ENCODE measurements at places on chromosomes 3 and 15.

DNA sequence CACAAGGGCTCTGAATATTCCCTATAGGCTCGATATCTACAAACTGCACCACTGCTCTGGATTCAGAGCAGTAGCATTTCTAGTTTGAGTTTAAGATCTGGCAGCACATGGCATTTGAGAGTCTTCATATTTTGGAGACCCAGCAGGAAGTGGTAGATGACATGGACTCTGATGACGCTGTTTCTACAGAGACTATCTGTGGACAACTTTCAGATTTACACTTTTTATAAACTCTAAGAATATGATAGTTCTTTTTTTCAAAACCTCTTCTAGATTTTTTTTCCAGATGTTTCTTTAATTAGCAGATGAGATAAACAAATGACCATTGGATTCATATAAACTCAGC lies 35.8 kb downstream of the ARMC8 start:
- DNase-seq: no peak

GRCh38 chr15:65638681-65639089 lies 16.9 kb downstream of the SLC24A1 start:
- DNase-seq: no peak

DNA sequence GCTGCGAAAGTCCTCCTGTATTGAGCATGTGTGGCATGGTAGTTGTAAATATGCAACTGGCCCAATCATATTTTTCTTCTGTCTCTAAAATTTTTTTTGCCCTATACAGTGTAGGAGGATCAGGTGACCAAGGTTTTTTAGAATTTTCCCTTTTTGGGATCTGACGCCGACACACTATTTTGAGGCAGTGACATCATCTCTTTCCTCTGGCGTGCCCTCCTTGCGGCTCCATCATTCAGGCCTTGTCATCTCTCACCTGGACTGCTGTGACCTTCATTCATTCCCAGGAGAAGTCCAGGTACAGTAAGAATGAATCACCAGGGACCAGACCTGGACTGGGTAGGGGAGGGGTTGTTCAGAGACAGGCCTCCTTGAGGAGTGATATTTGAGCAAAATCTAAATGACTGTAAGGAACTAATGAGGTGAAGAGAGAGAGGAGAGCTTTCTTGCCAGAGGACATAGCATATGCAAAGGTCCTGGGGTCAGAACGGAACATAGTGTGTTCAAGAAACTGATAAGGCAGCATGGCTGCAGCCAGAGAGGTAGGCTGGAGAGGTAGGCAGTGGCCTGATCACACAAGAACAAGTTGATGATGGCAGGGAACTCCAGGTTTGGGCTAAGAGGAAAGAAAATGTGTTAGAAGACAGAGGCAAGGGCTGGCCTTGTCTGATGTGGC lies 38.7 kb downstream of the ARNT2 start:
- DNase-seq: no peak

DNA sequence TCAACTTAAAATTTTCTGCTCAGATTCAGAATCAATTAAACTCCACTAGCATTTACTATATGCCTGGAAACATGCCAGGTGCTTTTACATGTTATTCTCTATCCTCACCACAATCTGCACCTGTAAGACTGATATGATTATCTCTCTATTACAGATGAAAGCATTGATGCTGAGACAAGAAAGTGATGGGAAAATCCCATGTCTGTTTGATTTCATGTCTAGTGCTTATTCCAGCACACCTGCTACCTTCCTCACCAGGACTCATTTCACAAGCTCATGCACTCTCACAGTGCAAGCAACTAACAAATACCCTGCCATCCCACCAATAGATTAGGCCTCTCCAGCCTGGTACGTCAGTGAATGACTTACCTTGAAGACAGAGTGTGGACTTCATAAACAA lies 25.0 kb upstream of the BCL6 start:
- no peak for DNase-seq

DNA sequence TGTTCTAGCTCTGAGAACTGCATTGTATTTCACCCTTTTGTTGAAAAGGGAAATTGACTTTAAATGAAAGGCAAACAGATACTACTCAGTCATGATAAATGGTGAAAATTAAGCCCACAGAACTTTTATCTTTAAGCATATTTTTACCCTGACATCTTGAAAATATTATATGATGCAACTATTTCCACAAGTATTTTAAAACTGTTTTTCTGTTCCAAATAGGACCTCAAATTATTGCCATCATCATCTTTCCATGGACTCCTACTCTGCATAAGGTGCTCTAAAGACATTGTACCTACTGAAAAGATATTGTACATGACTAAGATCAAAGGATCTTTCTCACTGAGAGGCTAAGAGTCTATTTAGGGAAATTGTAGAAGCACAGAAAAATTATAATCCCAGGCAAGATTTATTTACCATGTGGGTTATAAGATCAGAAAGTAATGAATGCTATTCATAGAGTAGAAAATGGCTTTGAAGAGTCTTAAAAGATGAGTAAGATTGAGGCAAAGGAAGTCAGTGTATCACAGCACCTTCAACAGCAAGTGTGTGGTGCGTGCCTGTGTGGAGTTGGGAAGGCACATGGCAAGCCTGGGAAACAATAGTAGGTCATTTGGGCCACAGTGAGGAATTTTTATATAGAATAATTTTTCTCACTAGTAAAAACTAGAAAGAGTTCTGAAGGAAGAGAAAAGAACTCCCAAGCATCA lies 68.8 kb downstream of the VGLL3 start:
- DNase-seq: no peak

- no peak for DNase-seq
These were observed 58.1 kb downstream of the FOXP1 start for GRCh38 chr3:71525391-71525790.

DNA sequence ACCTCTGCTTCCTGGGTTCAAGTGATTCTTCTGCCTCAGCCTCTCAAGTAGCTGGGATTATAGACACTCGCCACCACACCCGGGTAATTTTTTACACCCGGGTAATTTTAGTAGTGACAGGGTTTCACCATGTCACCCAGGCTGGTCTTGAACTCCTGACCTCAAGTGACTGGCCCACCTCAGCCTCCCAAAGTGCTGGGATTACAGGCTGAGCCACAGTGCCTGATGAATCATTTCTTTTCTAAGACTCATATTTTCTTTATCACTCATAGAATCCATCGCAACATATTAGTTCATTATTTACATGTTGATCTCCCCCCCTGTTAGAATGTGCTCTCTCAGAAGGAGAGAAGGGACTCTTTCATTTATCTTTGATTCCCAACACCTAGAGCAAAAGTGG lies 109.5 kb upstream of the PTPRG start:
- no peak for DNase-seq

GRCh38 chr3:184539801-184540435 lies 21.7 kb upstream of the EPHB3 start:
- DNase-seq: no peak

- no peak for DNase-seq
These were observed 163.6 kb downstream of the CHSY1 start for GRCh38 chr15:101088271-101088670.

- no peak for DNase-seq
These were observed 3.9 kb downstream of the CIAO2A start for GRCh38 chr15:64089543-64090280.

DNA sequence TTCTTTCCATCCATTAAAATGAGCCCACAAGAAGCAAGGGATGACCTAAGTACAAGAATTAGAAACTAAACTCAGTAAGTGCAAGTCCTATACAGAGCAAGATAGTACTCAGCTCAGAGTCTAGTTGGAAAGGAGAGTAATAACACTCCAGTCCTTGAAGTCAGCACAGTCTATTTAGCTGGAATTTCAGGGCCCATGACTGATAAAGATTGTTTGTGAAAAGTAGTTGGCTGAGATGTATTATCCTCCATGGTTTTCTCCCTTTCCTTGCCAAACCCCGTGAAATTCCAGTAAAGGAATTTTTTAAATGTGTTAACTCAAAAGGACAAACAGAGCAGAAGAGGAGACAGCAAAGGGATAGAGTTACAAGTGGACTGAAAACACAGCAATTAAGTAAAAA lies 127.2 kb upstream of the STT3B start:
- no peak for DNase-seq

DNA sequence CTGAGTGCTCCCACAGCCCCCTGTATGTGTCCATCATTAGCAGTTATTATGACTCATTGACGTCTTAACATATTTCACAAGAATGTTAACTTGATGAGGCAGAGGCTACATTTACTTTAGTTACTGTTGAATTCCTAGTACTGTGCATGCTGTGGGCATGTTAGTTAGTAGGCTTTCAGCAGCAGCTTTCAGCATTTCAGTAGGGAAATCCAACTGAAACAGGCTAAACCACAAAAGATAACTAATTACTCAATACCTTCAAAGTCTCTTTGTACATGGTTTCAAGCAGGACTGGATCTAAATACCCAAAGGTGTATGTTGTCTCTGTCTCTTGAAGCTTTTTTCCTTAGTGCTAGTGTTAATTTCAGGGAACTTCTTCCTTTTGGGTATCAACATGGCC lies 229.9 kb upstream of the SUCLG2 start:
- DNase-seq: no peak

DNA sequence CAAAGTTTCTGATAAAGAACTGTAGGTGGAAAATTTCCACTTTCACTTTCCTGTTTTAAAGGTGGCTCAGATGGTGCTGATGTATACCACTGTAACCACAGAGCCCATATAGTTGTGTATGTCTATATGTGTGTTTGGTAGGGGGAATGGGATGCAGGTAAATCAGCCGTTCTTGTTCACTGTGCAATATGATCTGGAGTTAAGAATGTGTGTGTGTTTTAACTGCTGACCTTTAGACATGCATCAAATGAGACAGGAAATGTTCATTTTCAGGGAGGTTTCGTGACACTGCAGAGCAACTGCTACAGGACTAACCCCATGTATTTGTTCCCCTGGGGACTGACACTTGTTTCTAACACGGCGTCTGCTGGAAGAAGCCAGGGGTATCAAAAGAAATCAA lies 180.5 kb downstream of the TAFA4 start:
- DNase-seq: no peak

- DNase-seq: no peak
These were observed 19.6 kb downstream of the HCLS1 start for GRCh38 chr3:121641127-121641526.

- DNase-seq: no peak
These were observed 1.3 kb downstream of the DENND4A start for GRCh38 chr15:65790694-65791334.
